ENCODE measurements at places on chromosomes 2 and 18.

- DNase-seq, result no peak
Measured at GRCh38 chr18:63177919-63178821, 141.4 kb downstream of the BCL2 start.

- DNase-seq, result no peak
Measured at GRCh38 chr18:10424585-10425307, 29.7 kb upstream of the APCDD1 start.

GRCh38 chr2:205721057-205721449 is 38.8 kb downstream of the NRP2 start:
- DNase-seq, result no peak

DNA sequence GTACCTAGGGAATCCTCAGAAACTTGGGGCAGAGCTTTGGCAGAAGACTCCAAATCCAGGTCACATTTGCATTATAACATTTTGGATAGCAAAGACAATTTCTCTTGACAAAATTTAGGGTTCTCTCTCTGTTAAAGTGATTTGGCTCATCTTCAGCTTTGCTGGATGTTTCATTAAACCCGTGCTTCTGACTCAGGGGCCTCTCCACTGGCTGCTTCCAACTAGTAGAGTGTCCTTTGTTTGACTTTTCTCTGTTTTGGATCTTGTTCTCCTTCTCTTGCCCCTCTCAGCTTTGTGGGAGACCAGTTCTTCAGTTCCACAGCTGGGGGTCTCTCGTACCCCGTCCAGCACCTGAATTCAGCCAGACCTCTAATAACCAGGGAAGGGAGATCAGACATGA is 145.6 kb downstream of the PLCL1 start:
- DNase-seq, result no peak

DNA sequence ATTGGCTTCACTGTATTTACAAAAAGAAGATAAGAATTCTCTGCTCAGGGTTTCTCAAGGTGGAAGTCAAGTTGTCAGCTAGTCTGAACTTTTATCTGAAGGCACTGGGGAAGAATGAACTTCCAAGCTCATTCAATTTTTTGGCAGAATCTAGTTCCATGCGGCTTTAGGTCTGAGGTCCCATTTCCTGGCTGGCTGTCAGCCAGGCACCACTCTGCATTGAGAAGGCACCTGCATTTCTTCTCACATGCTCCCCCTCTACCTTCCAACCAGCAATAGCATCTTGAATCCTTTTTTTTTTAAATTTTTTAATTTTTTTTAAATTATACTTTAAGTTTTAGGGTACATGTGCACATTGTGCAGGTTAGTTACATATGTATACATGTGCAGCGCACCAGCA is 46.2 kb upstream of the RPE start:
- DNase-seq, result no peak

DNA sequence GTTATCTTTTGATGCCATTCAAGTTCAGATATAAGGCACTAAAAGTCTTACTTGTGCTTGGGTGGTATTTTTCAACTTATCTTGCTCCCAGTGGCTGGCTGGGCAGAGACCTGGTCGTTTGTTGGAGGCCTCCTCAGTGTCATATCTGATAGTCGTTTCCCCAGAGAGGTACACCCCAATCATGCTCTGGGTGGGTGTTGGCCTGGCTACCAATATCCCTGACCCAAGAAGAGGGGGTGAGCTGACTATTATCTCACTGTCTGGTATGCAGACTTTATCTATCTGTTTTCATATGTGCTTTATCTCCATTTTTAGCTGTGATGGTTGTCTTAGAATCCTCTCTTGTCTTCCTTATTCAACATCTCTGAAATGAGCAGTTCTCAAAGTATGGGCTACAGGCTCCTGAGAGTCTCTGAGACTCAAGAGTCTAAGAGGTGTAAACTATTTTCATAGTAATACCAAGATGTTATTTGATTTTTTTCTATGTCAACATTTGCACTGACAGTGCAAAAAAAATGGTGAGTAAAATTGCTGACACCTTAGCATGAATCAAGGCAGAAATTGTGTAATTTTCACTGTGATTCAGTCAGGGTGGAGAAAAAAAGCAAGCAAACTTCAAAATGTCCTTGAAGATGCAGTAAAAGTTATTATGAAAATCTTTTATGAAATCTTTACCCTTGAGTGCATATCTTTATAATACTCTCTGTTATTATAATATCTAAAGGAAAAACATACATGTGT is 12.3 kb upstream of the PLEK start:
- no peak for DNase-seq

Data from NCI-H1930 (cell line).